NCI-H510A (cell line): ENCODE measurements at places on chromosomes 4 and X.

DNA sequence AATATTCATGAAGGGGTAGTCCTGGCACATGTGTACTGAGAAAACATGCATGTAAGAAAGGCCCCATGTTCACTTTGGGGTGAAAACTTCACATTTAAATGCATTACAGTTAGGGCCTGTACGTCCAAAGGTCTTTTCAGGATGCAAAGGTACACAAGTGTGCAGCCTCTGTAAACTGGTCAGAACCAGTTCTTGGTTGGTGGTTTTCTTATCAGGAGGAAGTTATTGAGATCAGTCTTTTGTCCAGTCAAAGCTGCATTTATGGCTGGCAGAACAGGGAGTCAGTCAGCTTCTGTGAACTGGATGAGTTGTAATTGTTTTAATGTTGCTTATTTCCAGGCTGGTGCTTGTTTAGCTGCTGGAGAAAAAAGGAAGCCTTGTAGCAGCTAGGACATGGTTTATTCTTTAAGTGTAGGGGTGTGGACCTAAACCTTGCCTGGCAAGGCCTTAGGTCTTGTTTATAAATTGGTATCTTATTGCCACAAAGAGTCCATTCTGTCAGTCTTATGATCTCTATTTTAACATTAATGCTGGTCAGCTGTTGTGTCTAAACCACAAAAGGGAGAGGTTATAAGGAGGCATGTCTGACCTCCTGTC lies 1906.6 kb upstream of the TENM3 start:
- no peak for DNase-seq

GRCh38 chr4:165504184-165504583 lies 125.4 kb downstream of the CPE start:
- DNase-seq, result no peak

DNA sequence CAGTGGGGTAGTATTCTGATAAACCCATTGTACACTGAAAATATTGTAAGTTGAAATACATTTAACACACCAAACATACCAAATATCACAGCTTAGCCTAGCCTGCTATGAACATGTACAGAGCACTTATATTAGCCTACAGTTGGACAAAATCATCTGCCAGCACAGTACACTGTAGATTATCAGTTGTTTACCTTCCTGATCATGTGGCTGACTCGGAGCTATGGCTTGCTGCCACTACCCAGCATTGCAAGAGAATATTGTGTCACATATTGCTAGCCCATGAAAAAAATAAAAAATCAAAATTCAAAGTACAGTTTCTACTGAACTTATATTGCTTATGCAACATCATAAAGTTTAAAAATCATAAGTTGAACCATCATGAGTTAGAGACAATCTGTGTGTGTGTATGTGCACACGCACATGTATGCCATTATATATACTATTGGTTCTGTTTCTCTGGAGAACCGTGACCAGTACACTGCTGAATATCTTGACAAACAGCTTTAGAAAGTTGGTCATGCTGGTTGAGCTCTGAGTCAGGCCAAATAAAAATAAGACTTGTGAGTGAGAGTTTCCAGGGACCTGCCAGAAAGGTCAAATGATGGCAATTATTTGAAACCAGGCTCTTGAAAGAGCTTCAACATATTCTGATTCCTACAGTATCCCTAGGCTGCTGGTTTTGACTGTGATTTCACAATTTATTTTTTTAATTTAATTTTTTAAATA lies 238.5 kb downstream of the PRR32 start:
- no peak for DNase-seq

- DNase-seq, result no peak
These were observed 104.6 kb upstream of the NWD2 start for GRCh38 chr4:37139987-37140386.

DNA sequence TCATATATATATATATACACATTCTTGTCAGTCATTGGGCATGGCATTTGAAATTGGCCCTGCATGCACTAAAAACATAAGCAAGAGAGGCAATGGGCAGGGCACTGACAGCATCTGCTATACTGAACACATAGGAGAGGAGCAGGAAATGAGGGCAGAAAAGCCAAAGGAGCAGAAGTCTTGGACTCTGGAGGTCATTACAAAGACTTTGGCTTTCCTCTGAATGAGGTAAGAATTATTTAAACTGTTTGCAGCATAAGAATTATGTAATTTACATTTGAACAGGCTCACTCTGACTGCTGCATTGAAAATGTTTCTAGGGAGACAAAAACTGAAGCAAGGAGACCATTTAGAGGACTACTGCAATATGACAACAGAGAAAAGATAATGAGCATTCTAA lies 396.5 kb downstream of the PRDM5 start:
- no peak for DNase-seq

DNA sequence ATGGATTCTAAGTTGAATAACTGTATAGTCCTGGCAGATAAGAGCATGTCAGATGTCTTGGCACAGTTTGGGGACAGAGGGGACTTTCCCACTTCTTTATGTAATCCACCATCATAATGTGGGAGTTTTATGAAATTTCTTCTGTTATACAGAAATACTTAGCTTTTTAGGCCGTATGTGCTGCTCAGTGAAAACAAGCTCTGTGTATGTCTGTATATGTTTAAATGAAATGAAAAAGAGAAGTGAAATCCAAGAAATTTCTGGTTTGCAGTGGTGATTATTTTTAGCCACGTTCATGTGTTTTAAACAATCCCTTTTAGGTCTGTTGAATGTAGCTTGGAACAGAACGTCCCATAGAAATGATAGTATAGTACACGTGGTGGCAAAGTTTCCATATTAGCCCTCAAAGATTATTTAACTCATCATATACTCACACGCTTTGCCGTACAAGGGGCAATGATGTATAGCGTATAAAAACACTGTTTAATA lies 41.0 kb downstream of the GAB1 start:
- no peak for DNase-seq

- no peak for DNase-seq
These were observed 13.6 kb downstream of the UNC5C start for GRCh38 chr4:95535180-95535579.
